ENCODE measurements at places on chromosomes 5 and 9.
A peak's percentile ranks its signal among the peaks of the same experiment; 100 is the strongest.

GRCh38 chr5:152560512-152561137 is 155.5 kb upstream of the NMUR2 start:
- DNase-seq = peak; percentile 53

GRCh38 chr9:121201045-121201737 is 478 bp downstream of the RAB14 start:
- peak; percentile 65 for DNase-seq

DNA sequence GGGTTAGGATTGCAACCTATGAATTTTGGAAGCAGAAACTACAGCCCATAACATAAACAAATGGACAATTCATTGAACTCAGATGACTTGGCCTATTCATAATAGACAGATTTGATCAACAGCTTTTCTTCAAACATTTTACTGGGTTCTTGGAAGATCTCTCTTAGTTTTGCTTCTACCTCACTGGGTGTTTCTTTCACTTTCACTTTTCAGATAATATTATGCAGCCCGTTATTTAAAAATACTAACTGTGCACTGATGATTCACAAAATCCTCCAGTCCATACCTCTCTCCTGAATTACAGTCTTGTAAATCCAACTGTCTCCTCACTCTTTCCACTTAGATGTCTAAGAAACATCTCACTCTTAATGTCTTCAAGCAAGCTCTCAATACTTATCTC is 183.5 kb upstream of the IRX1 start:
- DNase-seq = no peak

- DNase-seq = no peak
Observed at GRCh38 chr5:111198281-111198966, 25.8 kb upstream of the CAMK4 start.

DNA sequence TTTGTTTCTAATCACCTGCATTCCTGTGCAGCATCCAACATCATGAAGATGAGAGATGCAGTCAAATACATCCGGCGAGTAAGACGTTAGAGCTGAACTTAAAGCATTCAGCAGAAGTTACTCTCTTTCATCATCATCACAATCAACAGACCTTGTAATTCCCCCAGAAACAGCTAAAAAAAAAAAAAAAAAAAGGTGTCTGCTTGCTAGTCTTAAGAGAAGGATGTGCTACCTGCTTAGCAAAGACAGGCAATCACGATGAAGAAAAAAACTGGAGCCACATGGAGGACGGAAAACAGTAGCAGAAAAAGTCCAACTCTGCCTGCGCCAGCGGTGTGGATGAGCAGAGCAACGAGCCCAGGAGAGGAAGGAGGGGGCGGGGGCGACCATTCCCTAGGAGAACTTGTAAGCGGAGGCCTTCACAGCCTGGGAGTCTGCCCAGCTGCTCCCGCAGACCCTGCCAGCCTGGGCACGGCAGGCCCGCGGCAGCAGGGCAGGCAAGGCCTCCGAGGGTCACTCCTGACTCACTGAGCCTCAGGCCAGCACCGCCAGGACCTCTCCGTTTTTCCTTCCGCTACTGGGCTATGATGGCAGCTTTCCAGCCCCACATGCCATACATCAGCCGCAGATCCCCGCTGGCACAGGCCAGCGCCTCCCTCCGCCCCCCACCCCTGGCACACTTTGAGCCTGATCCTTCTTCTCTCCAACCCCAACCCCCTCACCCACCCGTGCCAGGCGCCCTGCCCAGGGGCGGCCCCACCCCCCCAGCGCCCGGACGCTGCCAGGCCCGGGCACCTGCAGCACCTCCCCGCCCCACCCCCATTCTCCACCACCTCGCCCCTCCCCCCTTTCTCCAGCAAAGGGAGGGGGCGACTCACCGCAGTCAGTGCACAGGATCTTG is 1.4 kb downstream of the NRG2 start:
- DNase-seq = no peak

DNA sequence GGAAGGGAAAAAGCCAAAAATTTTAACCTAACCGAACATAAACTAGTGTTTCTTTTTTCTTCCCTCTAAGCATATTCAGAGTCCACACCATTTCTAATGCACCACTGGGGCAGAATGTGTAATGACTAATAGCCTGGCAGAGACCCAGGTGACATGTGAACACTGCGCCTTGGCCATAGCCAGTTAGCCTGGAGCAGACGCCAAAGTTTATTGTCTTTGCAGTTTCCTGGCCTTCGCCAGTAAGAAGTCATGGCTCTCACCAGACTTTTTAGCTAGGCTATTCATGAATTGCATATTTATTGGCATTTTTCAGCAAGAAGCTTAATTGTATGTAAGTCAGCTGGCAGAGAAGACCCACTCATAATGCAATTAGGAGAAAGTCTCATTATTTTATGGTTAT is 182.8 kb upstream of the SLC27A6 start:
- DNase-seq = no peak

DNA sequence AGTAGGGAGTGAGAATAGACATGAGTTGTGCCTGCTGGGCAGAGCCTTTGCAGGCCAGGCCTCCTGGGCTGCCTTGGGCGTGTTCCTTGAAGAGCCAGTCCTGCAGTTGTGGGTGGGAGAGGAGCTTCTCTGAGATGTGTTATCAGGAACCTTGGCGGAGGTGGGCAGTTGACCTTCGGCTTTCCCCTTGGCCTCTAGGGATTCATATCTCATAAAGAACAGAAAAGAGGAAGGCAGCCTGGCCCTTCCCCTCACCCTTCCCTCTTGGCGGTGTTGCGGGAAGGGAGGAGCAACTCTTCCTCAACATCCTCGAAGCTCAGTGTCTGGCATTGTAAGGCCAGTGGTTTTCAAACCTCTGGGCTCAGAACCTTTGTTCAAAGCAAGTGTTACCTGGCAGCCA is 59.2 kb downstream of the DAPK1 start:
- no peak for DNase-seq

- DNase-seq = no peak
Observed at GRCh38 chr9:134348404-134349155, 22.3 kb downstream of the RXRA start.

DNA sequence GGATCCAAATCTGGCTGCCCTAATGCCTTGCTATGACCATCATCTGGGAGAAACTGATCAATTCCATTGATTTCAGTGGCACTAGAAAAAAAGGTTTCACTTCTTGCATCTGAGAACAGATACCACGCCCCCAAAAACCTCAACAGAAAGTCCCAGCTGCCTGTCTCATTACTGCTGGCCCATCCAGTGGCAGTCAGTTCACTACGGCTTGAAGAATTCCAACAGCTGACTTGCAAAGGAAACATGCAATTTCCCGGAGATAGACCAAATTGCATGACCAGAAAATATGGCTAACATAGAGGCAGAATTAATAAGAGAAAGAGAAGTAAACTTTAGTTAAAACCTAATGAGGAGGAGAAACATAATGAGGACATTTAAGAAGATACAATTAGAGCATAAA is 48.6 kb downstream of the UGCG start:
- DNase-seq = no peak

DNA sequence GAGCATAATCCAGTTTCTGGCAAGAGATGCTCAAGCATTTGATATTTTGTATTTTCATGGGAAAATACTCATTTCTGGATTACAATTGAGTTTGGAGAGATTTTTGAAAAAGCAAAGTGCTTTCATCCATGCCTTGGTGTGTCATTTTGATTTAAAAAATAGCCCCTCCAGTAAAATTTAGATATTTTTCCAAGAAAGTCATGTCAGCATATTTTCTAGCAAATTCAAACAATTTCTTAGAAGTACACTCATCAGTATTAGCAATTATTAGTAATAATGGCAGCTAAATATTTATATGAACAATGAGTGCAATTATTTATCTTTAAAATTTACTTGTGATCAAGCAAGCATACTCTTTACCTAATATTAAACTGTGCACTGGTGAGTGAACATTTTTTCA is 102.2 kb upstream of the TMEM161B start:
- DNase-seq = no peak

GRCh38 chr5:180807654-180808414 is 5.2 kb upstream of the MGAT1 start:
- DNase-seq = no peak

- DNase-seq = no peak
Observed at GRCh38 chr9:36018129-36018528, 18.6 kb upstream of the RECK start.

DNA sequence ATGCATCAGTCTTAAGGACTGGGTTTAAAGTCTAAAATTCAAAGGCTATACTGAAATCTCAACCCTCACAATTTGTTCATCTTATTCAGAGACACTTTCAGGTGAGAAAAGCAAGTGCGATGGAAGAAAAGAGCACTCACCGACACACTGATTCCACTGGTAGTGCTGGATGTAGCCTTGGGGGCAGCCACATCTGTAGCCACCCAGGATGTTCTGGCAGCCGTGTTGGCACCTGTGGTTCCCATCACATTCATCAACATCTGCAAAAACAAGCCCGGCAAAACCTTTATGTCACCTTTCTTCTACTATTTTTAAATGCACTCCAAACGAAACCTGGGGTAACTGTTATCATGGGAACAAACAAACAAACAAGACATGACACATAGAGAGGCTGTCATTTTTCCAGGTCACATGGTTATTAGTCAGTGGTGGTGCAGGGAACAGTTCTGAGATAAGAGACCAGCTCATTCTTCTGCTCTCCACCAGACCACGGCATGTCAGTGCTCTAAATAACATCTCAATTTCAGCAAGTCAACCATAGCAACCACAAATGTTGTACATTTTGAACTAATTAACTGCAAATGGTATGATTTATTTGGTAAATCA is 188.4 kb downstream of the SLC12A2 start:
- DNase-seq = no peak

GRCh38 chr5:32276173-32276853 is 36.4 kb downstream of the MTMR12 start:
- peak; percentile 16 for DNase-seq

- DNase-seq = no peak
Observed at GRCh38 chr9:92516521-92516920, 19.3 kb downstream of the ECM2 start.

DNA sequence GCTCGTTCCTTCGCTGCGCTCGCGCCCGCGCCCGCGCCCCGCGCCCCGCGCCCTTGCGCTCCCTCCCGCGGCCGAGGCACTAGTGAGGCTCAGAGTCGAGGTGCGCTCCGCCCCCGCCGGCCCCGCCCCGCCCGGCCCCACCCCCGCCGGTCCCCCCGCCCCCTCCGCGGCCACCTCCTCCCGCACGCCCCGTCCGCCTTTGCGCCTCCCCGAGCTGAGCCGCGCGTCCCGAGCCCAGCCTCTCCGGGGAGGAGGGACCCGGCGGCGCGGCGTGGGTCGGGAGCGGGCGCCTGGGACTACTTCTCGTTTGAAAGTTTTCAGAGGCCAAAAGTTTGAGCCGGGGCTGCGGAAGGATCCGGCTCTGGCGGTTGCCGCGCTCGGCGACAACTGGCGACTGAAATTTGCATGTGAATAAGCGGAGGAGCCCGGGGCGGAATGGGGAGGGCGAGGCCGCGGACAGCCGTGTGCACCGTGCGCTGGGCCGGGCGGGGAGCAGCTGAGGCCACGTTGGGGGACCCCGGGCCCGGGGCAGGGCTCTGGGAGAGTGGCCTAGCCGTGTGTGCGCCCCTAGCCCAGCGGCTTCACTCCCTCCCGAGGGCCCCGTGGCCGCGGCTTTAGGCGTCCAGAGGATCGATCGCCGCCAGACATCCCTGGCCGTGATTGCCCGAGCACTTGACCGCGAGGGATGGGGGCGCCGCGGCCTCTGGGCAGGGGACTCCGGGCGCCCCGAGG is at the start of gene NOTCH1:
Gene NOTCH1, minus strand, starts transcription at position 84 of the 732 bp plus-strand sequence. CDS start 262 bp downstream, outside the sequence.
- DNase-seq = peak; percentile 99

GRCh38 chr9:115764645-115765044 is 388.9 kb upstream of the PAPPA start:
- no peak for DNase-seq

DNA sequence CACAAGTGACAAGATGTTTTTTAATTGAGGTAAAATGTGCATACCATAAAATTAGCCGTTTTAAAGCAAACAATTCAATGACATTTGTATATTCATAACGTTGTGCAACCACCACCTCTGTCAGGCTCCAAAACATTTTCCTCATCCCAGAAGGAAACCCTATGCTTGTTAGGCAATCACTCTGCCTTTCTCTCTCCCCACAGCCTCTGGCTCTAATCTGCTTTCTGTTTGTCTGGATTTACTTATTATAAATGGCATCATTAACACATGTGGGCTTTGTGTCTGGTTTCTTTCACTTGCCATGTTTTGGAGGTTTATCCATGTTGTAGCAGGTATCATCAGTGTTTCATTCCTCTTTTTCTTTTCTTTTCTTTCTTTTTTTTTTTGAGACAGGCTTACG is 1.4 kb upstream of the N4BP3 start:
- DNase-seq = no peak

- no peak for DNase-seq
Observed at GRCh38 chr9:117938086-117938485, 233.9 kb downstream of the TLR4 start.

- DNase-seq = no peak
Observed at GRCh38 chr5:123819833-123820232, 307.9 kb downstream of the CSNK1G3 start.

- no peak for DNase-seq
Observed at GRCh38 chr5:168311061-168311566, 19.7 kb downstream of the WWC1 start.

DNA sequence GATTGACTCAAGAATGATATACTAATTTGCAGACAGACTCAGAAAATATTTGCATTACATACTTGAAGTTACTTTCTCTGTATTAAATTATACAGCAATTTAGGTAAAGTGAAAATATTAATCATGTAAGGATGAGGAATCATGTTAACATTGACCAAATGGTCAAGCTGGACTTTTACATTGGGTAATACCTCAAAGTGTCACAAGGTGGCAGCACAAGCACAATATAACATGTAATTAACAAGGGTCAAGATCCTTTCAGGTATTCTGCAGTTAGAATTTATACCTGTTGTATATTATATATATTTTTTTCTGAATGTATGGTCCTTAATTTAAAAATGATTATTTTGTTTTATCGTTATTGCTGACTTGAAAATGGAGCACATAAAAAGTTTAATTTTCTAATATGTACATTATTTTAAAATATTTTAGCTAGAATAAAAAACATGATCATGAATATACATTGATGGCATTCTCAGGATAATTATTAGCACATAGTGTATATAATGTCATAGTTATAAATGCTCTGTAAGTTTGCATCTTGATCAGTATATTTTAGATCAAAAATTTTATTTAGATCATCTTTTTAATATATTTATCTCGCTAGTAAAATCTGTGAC is 8.6 kb downstream of the HAPLN1 start:
- DNase-seq = peak; percentile 74

DNA sequence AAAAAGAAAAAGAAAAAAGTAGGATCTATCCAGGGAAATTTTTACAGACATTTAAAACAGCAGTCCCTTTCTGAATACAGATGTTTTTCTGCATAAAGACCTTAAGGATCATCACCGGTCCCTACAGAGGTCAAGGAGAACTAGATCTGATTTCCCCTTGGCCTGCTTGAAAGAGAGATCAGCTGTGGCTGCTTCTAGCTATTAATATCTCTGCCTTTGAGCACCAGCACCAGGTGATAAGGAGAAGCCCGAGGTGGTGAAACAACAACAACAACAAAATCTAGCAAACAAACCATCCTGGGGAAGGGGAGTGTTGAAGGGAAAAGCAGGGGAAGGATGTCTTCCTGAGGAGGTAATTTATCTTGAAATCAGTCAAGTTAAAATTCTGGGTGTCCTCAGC is 42.1 kb downstream of the ZNF366 start:
- peak; percentile 34 for DNase-seq
